ENCODE measurements at places on chromosomes 7 and 10.
A peak's percentile ranks its signal among the peaks of the same experiment; 100 is the strongest.

DNA sequence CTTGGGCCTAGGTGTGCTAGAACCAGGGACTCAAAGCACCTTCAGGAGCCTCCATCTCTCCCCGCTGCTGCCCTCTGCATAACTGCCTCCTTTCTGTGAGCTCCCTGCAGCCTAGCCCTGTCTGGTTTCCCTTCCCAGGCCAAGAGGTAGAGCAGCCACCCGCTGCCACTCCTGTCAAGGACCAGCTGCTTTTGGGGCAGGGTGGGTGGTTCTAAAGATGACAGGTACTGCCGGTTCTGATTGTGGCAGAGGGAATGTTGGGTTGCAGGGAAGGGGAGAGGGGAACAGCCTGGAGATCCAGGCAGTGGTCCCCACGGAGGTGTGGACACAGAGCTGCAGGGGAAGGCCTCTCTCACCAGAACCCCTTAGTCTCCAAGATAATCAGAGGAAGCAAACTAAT lies 3.7 kb upstream of the FLNC start:
- no peak for DNase-seq

GRCh38 chr10:9381733-9382532 lies 1327.4 kb downstream of the GATA3 start:
- DNase-seq: no peak

GRCh38 chr10:132638130-132638515 lies 100.5 kb downstream of the INPP5A start:
- no peak for DNase-seq

GRCh38 chr10:63114031-63114814 lies 18.9 kb upstream of the NRBF2 start:
- no peak for DNase-seq

DNA sequence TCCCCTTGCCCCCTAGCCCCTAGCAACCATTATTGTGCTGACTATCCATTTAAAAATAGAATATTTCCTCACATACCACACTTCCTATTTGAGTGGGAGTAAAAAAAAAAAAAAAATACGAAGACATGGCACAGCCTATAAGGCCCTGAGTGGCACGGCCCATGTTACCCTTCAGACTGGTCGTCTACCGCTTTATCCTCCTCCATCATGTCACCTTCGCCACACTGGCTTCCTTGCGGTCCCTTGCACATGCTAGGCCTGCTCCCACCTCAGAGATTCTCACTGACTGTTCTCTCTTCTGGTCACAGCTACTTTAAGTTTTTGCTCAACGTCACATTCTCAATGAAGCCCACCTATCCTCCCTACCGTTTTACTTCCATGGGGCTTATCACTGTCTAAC lies 130.3 kb downstream of the ATE1 start:
- DNase-seq: no peak

GRCh38 chr10:121774404-121774803 lies 153.4 kb downstream of the ATE1 start:
- no peak for DNase-seq

- DNase-seq: no peak
These were observed 80.3 kb upstream of the EFCAB10 start for GRCh38 chr7:105661625-105662024.

DNA sequence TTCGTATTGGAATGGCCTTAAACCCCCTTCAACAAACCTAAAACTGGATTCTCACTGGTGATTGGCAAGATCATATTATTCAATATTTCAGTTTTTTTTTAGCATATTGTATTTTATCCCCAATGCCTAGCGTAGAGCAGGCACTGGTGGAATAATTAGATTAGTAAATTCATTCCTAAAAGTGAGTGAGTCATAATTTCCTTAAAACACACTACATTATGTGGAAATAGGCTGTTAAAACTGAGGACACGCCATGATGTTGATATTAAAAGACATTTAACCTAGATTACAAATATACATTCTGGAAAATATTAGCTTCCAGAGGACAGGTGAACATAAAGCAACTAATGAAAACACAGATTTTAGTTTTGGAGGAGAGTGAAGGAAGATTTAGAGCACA lies 463.9 kb downstream of the PARD3 start:
- DNase-seq: no peak

GRCh38 chr10:98384531-98385133 lies 30.4 kb downstream of the PYROXD2 start:
- DNase-seq: no peak

GRCh38 chr10:101014966-101015581 lies 15.5 kb downstream of the LZTS2 start:
- no peak for DNase-seq

- no peak for DNase-seq
These were observed 7.3 kb upstream of the ZNF518A start for GRCh38 chr10:96122824-96123223.

GRCh38 chr10:77949167-77949566 lies 22.6 kb upstream of the DLG5 start:
- DNase-seq: peak; percentile 94

DNA sequence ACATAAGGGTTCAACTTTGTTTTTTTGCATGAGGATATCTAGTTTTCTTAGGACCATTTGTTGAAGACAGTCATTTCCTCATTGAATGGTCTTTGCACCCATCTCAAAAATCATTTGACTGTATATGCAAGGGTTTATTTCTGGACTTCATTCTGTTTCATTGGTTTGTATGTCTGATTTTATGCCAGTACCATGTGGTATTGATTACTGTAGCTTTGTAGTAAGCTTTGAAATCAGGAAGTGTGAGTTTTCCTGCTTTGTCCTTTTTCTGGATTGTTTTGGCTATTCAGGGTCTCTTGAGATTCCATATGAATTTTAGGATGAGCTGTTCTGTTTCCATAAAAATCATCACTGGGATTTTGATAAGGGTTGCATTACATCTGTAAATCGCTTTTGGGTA lies 63.9 kb downstream of the SND1 start:
- no peak for DNase-seq

GRCh38 chr7:2283074-2283473 lies 31.2 kb downstream of the SNX8 start:
- no peak for DNase-seq

DNA sequence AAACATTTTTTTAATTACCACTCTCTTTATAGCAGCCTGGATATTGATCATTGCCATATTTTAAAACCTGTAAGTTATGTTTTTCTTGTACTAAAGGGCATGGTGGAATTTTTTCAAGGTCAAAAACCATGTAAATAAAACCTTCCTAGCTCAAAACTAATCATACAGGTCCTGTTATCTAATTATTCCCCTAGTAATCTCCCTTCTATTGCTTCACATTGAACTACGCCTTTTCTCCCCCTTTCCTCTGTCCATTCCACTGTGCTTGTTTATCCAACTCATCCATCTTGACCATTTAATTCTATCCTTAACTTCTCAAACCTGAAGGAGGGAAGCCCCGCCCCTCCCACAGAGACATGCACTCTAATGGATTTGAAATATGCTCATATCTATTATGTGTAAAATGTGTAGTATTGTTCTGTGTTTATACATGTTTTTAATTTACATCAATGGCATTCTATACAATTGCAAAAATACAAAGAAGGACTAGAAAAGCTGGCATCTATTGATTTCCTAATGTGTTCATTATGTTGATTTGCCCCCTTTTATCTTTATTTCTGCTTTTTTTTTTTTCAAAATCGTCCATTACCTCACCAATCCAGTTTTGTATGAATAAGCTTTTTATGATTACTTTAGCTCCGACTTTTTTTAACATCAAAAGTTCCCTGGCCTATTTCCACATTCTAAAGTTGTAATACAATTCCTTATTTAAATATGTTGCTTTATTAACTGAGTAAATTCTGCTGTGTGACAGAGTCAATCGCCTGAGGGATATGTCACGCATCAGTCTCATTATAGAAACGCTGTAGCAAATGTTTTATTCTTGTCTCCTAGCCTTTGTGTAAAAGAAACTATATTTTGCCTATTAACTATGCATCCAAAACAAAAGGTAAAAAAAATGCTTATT lies 61.0 kb downstream of the MET start:
- DNase-seq: no peak

- no peak for DNase-seq
These were observed 409.8 kb upstream of the NPVF start for GRCh38 chr7:25638068-25638467.

DNA sequence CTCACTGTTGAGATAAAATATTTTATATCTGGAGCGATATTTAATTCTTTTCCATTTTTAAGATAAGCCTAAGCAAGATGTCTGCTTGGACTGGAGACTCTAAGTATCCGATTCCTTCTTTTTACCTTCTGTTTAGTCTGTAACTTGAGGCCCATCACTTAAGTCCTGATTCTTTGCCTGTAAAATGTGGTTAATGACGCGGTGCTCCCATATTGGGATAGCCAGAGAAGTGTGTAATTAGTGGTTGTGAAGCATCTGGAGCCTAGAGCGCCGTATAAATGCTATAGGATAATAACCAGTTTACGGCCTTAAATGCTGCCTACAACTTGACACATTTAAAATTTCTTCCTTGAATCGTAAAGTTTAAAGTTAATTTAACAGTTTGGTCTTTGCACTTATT lies 132.9 kb downstream of the CHN2 start:
- DNase-seq: no peak

- DNase-seq: no peak
These were observed 280.2 kb downstream of the GRID1 start for GRCh38 chr10:86086418-86086817.

DNA sequence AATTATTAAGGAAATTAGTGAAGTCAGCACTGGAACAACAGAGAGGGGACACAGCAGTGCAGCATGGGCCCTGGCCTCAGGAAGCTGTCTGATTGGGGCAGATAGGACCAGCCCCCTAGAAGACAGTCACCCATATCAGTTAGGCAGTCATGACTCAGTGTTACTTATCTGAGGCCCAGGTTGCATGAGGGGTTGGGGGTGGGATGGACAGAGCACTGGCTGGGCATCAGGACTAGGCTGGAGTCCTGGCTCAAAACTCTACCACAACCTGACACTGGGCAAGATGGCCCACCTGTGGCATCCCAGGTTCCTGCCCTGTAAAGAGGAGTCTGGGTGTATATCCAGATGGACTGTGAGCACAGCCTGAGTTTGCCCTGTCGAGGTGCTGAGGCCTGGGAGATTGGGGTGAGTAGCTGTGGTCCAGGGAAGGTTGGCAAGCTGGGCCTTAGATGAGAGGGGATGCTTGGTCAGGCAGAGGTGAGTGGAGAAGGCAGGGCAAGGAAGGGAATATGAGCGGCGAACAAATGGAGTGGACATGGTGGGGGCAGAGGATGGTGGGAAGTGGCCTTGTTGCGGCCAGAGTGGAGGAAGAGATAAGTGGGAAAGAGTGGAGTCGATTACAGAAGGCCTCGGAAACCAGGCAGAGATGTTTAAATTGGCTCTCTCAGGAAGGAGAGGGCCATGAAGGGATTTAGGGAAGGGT lies 37.5 kb downstream of the HK1 start:
- no peak for DNase-seq

GRCh38 chr7:119392-120163 lies 72.8 kb upstream of the FAM20C start:
- DNase-seq: no peak

DNA sequence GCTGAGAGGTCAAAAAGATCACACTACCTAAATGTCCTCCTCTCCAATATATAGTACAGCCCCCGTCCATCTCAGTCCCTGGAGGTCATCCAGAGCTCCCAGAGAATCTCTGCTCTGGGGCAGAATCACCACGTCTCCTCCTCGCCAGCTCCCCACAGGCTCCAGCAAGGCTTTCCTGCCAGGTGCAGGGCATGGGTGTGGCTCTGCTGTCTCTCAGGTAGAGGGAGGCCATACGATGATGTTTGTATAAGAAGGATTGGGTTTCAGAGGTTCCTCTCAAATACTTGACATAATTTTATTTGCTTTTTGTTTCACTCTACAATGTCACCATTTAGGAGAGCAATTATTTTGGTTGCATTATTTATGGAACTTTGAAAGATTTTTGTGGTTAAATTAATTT lies 98.3 kb upstream of the PRSS58 start:
- DNase-seq: no peak

GRCh38 chr10:74924251-74924963 lies 98.0 kb downstream of the KAT6B start:
- DNase-seq: no peak

- no peak for DNase-seq
These were observed 8.4 kb downstream of the USP6NL start for GRCh38 chr10:11602919-11603523.

GRCh38 chr7:128247108-128247507 lies 6.0 kb downstream of the LEP start:
- DNase-seq: no peak

DNA sequence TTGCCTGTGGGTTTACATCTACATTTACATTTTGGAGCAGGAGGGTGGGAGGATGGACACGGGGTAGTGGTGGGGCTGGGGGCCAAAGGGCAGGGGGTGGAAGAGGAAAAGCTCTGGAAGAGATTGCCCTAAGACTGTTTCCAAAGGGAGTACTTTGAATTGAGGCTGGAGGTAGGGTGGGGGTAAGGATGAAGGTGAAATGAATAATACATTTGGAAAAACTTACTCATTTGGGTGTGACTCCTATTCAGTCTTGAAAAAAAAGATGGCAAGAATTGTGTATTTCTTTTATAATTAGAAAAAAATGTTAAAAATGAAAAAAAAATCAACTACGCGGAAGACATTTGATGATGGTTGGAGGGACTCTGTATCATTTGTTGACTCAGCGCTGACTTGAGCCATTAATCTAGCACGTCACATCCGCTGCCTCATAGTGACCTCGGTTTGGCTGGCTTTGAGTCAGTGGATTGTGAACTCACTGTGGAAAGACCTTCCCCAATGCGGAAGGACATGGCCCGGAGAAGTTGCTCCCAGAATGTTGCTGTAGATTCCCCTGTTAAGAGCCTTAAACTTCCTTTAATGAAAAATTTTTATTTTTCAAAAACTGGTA lies 2.8 kb downstream of the FAM180A start:
- no peak for DNase-seq

GRCh38 chr7:2317556-2318293 lies 3.5 kb upstream of the SNX8 start:
- DNase-seq: no peak

DNA sequence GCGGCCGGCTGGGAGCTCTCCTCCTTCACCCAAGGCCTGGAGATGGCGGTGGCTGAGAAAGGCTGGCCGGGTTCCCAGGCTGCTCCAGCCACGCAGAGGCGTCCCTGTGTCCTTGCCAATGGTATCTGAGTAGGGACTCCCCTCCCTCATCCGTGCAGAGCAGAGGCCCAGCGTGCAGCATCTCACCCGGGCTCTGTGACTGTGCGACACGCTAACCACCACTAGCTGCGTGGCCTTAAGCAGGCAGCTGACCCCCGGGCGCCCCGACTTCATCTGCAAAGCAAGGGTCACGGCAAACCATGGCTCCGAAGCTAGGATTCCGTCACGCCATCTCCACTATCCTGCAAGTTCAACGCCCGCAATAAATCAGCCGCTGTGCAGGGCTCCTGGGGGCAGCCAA lies 47.2 kb upstream of the TNRC18 start:
- DNase-seq: no peak

- no peak for DNase-seq
These were observed 50.5 kb upstream of the BMPER start for GRCh38 chr7:33854801-33855350.

- no peak for DNase-seq
These were observed 6.0 kb downstream of the PDLIM1 start for GRCh38 chr10:95284807-95285206.

DNA sequence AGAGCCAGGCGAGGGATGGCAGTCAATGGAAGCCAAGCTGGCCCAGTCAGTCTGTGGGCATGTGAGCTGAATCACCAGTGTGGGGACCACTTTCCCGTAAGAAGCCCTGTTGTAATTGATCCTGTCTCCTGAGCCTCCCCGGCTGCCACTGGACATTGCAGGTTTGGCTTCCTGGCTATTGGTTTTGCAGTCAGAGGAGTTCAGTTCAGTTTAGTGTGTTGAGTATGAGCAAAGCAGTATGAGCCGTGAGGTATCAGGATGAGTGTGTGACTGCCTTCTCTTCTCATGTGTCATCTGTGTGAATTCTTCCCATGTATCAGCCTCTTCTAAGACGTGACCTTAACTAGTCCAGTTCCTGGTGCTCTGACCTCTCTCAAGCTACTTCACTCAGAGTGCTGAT lies 227.4 kb downstream of the PRKG1 start:
- DNase-seq: no peak
